ENCODE measurements at places on chromosomes 5 and 9.

DNA sequence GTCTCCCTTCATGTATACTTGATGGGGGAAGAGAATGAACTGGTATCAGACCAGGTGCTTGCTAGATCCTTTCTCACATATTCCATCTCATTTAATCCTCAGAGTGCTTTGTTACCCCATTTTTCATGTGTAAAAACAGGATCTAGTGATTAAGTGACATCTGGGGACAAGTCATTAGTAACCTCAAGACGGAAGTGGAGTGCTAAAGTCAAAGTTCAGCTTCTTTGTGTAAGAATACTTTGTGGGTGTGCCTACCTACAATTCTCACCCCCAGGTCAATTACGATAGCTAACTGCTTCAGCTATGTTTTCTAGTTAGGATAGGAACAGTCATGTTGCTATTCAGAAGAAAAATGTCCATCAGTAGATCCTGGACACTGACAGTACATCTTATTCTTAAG lies 3.1 kb upstream of the FAM120AOS start:
- DNase-seq = no peak

DNA sequence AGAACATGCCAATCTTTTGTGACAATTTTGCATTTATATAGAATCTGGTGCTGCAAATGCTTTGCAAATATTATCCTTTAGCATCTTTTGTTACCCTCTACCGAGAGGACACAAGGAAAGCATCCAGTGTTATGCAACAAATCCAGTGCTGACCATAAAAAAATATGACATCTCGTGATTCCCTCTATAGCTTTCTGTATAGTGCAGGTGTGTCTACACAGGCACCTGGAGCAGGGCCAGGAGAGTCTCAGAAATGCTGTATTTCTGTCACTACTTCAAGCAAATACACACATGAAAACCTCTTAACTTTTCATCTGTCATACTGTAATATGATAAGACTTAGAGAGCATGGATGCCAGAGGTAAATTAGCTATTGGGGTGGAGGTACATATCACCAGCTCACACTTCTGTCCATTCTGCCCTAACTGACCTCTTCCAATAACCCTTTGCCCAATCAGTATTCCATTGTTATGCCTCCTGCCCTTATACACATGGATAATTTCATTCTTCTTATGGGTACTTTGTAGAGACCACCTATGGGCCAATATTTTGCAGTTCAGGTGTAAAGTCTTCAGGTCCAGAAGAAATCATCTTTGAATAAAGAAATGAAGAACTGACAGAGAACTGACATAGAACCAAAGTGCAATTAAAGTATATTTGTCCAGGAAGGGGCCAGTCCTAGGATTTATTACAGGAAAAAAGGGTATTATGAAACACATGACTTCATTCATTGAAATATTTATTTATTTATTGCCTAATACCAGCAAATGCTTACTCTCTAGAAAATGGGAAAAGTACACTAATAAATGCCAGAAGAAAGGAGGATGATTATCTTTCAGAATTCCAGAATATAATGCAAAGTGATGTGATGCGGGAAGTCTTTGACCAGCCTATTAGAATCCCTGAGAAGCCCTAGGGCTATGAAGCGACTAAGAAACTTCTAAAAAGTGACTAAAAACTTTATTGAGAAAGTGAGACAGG lies 106.5 kb downstream of the EPB41L4A start:
- no peak for DNase-seq

- DNase-seq = no peak
These were observed 171.9 kb downstream of the GAPVD1 start for GRCh38 chr9:125433461-125434011.

GRCh38 chr9:95772320-95773052 lies 103.0 kb upstream of the ERCC6L2 start:
- DNase-seq = no peak

DNA sequence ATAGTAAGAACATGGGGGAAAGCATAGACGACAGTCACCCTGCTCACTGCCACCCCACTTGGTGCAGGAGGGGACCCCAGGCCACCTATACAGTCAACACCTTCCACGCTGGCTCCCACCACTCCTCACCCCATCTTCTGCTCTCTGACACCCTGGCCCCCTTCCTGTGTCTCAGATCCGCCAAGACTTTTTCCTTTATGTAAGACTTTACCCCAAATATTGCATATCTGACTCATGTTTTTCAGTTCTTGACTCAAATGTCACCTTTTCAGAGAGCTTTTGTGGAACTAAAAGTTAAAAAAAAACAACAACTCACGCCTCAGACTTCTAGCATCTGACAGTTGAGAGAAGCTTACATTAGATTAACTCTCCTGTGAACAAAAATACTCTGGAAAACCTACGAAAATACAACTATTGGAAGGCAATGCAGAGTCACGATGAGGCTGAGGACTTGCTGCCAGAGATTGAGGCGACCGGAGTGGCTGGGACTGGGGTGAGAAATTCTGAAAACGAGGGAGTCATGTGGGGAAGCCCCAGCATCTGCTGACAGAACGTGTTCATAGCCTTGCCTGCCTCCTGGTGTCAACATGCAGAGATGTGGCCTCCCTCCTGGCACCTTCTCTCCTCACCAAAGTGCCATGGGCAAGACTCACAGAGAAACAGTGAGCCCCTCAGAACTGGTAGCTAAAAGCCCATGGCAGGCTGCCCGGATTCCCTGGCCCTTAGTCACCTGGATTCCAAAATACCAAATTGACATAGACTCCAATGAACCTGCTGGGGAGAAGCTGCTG lies 22.4 kb upstream of the FCN2 start:
- DNase-seq = no peak

- DNase-seq = no peak
These were observed 183.0 kb upstream of the FTMT start for GRCh38 chr5:121668635-121669034.

DNA sequence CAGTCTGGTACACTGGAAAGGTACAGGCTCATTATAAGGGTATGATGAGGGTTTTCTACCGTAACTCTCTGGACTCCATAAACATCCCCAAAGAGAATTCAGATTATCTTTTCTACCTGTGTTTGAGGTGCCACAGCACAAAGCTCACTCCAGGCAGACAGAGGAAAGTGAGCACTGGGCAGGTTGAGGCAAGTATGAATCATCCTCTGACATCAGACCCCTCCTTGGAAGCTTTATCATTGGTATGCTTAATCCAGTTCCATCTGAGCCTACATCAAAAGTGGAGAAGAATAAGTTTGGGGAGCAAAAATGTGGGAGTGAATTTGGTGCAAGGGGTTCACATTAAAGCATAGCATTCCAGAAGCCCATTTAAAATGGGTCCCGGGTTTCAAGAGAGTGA lies 21.7 kb downstream of the C9orf152 start:
- DNase-seq = no peak

DNA sequence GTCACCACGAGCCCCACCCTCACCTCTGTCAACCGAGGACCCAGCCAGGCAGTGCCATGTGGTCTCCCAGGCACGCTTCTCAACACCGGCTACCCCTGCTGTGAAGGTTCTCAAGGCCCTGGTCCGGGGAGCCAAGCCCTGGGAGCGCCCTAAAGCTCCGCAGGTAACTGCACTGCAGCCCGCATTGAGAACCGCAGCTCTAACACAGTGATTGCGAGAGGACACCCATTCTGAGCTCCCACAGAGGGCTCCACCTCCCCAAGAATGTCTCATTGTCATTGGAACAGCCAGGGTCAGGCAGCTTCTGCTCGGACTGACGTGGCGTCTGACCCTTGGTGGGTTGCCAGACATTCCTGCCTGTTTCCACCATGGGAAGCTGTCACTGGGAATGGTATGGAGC lies 88.3 kb downstream of the ANKRD33B start:
- DNase-seq = no peak

DNA sequence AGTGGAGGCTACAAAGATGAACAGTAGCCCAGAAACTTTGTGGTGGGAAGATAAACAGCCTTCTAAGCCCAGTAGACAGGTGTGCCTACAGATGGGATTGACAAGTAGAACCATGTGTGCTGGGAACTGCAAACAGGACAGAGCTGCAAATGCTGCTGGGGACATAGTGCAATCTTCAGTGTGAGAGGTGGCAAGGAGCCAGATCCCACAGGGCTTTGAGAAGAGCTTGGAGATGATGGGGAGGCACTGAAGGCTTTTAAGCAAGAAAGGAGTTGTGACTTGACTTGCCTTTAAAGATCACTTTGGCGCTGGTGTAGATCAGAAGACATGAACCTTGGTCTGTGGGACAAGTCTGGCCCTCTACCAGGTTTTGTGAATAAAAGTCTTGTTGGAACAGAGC lies 675.2 kb downstream of the ACTL7B start:
- DNase-seq = no peak

- no peak for DNase-seq
These were observed 57.9 kb upstream of the PPP3R2 start for GRCh38 chr9:101652601-101653175.

- no peak for DNase-seq
These were observed 82.9 kb upstream of the ALDH1B1 start for GRCh38 chr9:38309324-38310195.

All from stimulated activated CD8-positive, alpha-beta memory T cell treated with anti-CD3 and anti-CD28 coated beads, Interleukin-2, amount 100 ng/mL, for 1 hour (primary cell).